ENCODE measurements at places on chromosomes 1 and 21.

GRCh38 chr1:21773585-21773984 is 9.4 kb downstream of the USP48 start:
- peaks cover 40% of the 10 kb centered on the region for H3K4me1 ChIP-seq
- H3K4me3 ChIP-seq = peak overlapping the region; percentile 54
- no peaks in the 10 kb centered on the region for H3K27me3 ChIP-seq
- peak overlapping the region; percentile 49 for H3K27ac ChIP-seq

- peaks cover 63% of the 10 kb centered on the region for H3K36me3 ChIP-seq
- DNase-seq = peak; percentile 60
- H3K4me1 ChIP-seq = peaks cover 51% of the 10 kb centered on the region
- peak overlapping the region; percentile 93 for H3K27ac ChIP-seq
- H3K27me3 ChIP-seq = no peaks in the 10 kb centered on the region
Measured at GRCh38 chr1:10170239-10170574, 40.2 kb upstream of the KIF1B start.

- H3K27ac ChIP-seq = no peak overlapping the region
- DNase-seq = no peak
- H3K36me3 ChIP-seq = no peaks in the 10 kb centered on the region
Measured at GRCh38 chr1:56146449-56146848, 432.9 kb downstream of the PLPP3 start.

- DNase-seq = no peak
- peaks cover 9% of the 10 kb centered on the region for H3K36me3 ChIP-seq
- peaks cover 23% of the 10 kb centered on the region for H3K4me1 ChIP-seq
- no peak overlapping the region for H3K4me3 ChIP-seq
- H3K27me3 ChIP-seq = no peaks in the 10 kb centered on the region
- no peak overlapping the region for H3K27ac ChIP-seq
Measured at GRCh38 chr1:91790392-91790791, 95.6 kb downstream of the TGFBR3 start.

- H3K4me1 ChIP-seq = peaks cover 16% of the 10 kb centered on the region
- DNase-seq = no peak
- peaks cover 57% of the 10 kb centered on the region for H3K36me3 ChIP-seq
- H3K27me3 ChIP-seq = no peaks in the 10 kb centered on the region
Measured at GRCh38 chr1:222732216-222733159, 4.5 kb upstream of the FAM177B start.

DNA sequence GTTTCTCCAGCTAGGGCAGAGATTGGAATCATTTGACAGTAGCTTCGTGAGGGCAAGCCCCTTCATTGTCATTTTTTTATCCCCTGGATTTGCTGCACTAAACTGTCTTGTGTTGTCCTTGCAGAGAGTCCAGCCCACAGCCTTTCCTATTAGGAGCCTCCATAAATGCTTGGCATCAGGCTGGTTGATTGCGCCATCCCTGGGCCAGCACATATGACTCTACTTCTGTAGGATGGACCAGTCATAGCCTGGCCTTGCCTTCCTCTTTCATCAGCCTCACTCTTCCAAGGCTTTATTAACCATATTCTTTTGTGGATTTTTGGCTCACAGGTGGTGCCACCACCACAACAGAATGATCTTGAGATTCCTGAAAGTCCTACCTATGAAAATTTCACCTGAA is 31.4 kb downstream of the LY9 start:
- H3K4me3 ChIP-seq = no peak overlapping the region
- peaks cover 4% of the 10 kb centered on the region for H3K27me3 ChIP-seq
- H3K4me1 ChIP-seq = no peaks in the 10 kb centered on the region

- H3K27ac ChIP-seq = no peak overlapping the region
- peaks cover 27% of the 10 kb centered on the region for H3K4me1 ChIP-seq
- peaks cover 6% of the 10 kb centered on the region for H3K36me3 ChIP-seq
- no peak for DNase-seq
- no peak overlapping the region for H3K4me3 ChIP-seq
Measured at GRCh38 chr1:110002695-110003094, 18.1 kb downstream of the AHCYL1 start.
